ENCODE measurements at places on chromosomes 12 and 14.

DNA sequence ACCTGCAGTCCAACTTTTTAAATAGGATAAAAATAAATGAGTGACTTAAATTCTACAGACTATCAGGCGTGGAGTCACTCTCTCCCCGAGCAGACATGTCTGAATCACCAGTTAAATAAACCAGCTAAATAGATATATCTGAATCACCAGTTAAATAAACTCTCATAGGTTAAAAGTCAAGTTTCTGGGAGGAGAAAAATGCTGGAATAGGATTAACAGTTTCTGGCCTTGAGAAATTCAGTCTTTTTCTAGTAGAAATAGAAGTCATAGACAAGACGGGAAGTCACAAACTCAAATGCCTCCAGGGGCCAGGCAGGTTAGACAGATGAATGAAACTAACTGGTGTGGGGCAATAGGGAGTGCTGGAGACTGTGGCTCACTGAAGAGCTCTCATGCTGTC is 258.6 kb upstream of the TMEM132C start:
- DNase-seq: no peak

- no peak for DNase-seq
Observed at GRCh38 chr12:127170226-127171180, 1096.5 kb upstream of the TMEM132C start.

GRCh38 chr14:62670526-62670925 is 374.7 kb downstream of the KCNH5 start:
- no peak for DNase-seq

GRCh38 chr12:74538491-74539258 is 1.0 kb downstream of the ATXN7L3B start:
- no peak for DNase-seq

GRCh38 chr12:84415946-84416345 is 496.7 kb downstream of the SLC6A15 start:
- no peak for DNase-seq

- DNase-seq: no peak
Observed at GRCh38 chr14:104524726-104525125, 54.8 kb upstream of the C14orf180 start.

DNA sequence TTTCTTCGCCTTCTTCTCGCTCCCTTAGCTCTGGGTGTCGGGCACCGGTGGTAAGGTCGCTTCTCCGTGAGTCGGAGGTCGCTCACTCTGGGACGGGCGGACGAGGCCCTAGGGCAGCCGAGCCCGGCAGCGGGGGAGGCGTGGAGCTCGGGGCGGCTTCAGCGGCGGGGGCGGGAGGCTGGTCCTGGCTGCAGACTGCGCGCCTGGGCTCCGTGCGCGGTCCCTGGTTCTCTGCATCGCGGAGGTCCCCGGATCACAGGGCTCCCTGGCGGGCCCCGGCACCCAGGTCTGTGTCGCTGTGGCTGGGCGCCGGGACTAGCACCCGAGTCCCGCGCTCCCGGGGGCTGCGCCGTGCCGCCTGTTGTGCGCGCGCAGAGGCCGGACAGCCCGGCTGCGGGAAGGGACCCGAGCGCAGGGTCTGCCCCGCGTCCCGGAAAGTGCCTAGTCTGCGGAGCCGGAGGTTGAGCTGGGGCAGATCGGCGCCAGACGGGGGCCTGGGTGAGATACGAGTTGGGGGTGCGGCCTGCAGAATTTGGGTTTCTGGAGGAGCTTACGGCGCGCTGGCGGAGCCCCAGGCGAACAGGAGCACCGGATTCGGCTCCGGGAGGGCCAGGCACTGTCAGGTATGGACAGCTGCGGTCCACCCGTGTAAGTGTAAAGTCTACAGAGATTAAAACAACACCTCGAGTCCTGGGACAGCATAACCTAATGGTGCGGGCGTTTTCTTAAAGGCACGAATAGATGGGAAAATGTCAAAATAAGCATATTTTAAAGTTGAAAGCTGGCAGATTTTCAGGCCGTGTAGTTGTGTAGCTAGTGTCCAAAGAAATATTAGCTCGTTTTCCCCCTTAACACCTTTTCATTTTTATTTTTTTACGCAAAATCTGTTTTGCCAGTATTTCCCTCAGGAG is 713 bp downstream of the FRMD6 start:
- DNase-seq: peak; percentile 32

GRCh38 chr12:27870939-27871338 is 90.9 kb upstream of the MANSC4 start:
- no peak for DNase-seq

DNA sequence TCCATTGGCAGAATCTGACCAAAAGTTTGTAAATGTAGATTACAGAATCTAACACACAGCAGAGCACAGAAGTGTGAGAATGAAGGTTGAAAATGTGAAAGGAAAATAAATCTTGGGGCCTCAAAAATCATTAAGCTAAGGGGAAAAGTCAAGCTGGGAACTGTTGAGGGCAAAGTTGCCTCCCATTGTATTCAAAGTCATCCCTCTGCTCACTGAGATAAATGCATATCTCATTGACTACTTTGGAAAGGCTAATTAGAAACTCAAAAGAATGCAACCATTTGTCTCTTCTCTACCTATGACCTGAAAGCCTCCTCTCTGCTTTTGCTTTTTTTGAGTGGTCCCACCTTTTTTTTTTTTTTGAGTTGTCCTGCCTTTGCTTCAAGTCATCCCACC is 97.4 kb upstream of the ATF7IP start:
- DNase-seq: no peak

- no peak for DNase-seq
Observed at GRCh38 chr12:62933602-62934238, 1.2 kb downstream of the PPM1H start.

GRCh38 chr14:88611878-88612277 is 49.0 kb downstream of the ZC3H14 start:
- DNase-seq: no peak

DNA sequence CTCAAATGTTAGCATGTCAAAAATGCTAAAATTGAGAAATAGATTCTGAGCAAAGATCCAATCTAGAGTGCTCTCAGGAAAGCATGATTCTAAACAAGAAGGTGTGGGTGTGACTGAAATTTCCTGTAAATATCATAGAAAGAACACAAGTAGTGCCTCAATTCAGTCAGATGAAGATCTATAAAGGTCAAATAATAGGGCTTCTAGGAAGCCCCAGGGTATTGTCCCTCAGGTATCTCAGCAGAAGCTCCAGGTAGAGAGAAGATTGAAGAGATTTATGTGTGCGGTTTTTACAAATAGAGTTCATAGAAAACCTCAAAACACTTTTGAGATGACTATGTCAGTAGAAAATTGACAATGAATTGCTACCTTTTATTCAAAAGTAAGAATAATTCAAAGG is 13.0 kb downstream of the KLRD1 start:
- no peak for DNase-seq

DNA sequence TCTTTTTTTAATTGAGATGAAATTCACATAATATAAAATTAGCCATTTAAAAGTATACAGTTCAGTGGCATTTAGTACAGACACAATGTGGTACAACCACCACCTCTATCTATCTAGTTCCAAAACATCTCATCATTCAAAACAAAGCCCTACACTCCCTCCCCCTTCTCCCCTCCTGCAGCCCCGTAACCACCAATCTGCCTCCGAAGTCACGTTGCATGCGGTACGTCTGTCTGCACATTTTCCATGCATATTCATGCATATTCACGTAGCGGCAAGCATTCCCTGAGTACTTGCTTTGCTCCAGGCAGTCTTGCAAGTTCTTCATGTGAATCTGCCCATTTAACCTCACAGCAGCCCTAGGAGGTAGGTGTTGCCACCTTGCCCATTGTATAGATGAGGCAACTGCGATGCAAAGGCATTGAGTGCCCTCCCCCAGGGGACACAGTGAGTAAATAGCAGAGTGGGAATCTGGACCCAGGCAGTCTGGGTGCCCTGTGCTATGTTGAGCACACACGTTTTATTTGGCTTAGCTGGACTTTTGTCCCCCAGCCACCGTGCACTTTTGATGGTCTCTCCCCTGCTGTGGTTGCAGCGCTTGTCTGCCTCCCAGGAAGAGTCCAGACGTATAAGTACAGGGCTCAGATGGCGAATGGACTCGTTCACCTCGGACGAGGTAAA is 43.4 kb downstream of the RIN3 start:
- DNase-seq: no peak

GRCh38 chr12:1319212-1319611 is 275.2 kb downstream of the FBXL14 start:
- no peak for DNase-seq

GRCh38 chr12:114319422-114319821 is 86.5 kb downstream of the TBX5 start:
- no peak for DNase-seq

- DNase-seq: no peak
Observed at GRCh38 chr14:68953196-68953555, 25.9 kb downstream of the ACTN1 start.

DNA sequence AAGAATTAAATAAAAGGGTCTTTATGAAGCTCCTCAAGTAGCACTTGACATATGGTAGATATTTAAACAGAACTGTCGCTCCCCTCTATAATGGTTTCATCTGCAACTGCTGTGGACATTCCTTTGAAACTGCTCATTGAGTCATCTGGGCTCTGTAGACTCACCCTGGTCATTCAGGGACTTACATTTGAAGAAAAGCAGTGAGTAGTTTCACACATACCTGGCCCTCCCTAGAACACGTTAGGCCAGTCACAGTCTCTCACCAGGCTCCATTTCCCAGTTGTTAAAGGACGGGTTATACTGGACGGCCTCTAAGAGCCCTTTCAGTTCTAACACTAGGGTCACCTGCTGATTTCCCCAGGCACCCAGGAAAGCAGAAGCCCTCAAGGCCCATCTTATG is 217.0 kb downstream of the BCL11B start:
- no peak for DNase-seq

DNA sequence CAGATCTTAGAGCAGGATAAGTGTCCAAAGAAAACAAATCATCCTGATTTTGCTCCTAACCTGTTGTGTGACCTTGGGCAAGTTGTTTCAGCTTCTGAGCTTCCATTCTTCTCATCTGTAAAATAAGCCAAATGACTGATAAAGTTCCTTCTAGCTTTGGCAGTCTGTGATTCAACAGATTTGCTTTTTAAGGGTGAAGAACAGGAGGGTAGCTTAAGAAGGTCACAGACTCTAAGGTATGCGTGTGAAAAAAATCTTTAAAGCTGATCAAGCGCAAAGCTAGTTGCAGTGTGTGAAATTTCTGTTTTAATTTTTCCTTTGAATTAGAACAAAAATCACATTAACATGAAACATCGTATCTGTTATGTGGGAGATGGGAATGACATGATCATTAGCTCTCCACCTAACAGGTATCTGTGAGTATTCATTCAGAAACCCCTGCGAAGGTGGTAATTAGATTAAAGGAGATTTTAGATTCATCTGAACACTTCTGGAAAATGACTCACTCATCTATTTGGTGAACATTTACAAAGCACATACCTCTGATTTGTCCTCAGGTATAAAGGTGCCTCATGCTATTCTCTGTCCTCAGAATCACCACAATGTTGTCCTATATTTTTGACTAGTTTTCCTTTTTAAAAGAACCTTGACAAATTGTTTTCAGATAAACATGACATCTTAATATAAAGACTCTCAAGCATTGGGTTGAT is 131.9 kb upstream of the CPM start:
- DNase-seq: no peak

DNA sequence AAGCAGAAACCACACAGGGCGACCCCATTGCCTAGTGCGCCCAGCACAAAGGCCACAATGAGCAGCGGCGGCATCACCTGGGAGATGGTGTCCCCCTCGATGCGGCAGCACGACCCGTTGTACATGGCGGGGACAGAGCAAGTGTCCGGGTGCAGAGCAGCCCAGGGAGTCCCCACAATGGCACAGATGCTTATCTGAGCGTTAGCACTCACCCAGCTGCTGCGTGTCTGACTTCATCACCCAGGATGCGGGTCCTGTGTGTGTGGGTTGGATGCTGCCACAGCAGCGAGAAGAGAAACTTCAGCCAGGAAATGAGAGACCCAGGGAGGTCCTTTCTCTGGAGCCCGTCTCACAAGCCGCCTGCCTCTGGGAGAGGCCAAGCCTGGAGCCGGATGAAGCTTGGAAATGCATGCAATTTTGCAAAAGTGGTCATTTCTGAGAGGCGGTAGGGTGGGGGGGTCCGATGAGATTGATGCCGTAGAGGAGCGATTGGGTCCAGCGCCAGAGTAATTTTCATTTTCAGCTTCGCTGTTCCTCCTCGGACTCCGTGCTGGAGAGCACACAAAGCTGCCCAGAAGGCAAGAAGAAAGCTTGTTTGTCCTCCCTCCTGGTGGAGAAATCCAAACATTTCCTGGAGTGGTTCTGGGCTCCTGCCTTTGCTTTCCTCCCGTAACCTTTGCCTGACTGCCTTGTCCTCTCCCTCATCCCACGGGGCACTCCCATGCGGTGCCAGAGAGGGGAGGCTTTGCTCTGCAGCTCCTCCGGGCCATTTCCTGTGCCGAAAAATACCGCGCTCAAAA is at the start of gene HCAR1:
HCAR1 (minus strand) TSS at position 630 of the 800 bp plus-strand sequence; CDS start at position 125, 505 bp downstream.
- peak; percentile 64 for DNase-seq

DNA sequence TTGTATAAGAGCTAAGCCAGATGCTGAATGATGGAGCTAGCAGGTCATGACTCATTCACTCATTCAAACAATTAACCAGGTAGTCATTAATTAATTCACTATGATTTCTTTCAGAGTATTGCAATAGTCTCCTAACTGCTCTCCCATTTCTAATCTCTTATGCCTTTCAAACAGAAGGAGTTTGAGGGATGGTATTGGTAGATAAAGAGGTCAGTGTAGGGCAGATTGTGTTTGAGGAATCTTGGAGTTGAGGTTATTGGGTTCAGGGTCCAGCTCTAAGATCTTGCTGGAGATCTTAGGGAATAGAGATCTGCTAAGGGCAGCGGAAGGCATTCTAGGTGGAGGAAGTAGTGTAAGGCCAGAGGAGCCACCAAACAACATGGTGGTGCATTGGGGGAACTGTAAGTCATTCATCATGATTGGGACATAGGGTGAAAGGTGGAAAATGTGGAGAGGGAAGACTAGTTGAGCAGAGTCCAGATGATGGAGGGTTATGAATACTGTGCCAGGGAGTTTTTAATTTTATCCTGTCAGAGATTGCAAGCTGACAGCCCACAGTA is 11.7 kb downstream of the DGKA start:
- no peak for DNase-seq

GRCh38 chr14:92751819-92752218 is 3.4 kb upstream of the LGMN start:
- DNase-seq: no peak

GRCh38 chr12:49892084-49892731 is 11.5 kb downstream of the FAIM2 start:
- no peak for DNase-seq

DNA sequence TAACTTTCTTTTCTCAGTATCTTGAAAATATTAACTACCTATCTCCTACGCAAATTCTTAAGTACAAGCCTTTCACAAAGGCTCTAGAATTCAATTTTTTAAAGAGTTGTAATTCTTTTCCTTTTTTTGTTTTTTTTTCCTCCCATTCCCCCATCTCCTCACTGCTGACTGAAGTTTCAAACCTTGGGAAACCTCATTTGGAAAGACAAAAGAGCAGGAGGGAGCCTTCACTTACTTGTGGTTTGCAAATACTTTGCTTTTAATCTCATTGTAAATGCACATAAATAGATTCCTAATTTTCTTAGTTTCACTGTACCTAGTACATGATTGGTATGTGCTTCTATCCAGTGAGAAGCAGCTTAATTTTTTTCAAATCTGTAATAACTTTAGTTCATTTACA is 15.8 kb upstream of the PTGDR start:
- DNase-seq: no peak

Data from stimulated activated CD4-positive, alpha-beta T cell treated with anti-CD3 and anti-CD28 coated beads, TNF-alpha, amount 100 ng/mL, for 24 hours (primary cell).